ENCODE measurements at places on chromosomes 6 and 20. TPM values are rescaled to one million over a fixed set of nuclear protein-coding genes. Genes with fewer than 3 reads are reported as not detected.

DNA sequence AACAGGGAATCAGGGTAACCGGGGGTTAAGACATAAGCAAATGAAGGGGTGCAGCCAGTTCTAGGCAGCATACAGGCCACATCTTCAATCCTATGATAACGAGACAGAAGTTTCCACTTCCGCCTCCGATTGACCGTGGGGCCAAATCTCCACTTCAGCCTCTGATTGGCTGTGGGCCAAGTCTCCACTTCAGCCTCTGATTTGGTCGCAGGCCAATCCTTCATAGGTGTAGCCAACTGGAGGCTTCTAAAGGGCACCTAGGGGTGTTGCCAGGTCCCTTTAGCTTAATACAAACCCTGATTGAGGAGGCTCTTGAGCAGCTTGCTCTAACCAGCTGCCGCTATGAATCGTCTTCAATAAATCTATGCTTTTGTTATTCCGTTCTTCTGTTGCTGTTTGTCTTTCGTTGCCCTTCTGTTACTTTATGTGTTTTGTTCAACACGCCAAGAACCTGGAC, 2.1 kb upstream of the ERGIC3 start:
- H3K27me3 ChIP-seq = peaks cover 1% of the 10 kb centered on the region
- peaks cover 6% of the 10 kb centered on the region for H3K36me3 ChIP-seq
- H3K4me3 ChIP-seq = no peak overlapping the region
- DNase-seq = peak; percentile 70

DNA sequence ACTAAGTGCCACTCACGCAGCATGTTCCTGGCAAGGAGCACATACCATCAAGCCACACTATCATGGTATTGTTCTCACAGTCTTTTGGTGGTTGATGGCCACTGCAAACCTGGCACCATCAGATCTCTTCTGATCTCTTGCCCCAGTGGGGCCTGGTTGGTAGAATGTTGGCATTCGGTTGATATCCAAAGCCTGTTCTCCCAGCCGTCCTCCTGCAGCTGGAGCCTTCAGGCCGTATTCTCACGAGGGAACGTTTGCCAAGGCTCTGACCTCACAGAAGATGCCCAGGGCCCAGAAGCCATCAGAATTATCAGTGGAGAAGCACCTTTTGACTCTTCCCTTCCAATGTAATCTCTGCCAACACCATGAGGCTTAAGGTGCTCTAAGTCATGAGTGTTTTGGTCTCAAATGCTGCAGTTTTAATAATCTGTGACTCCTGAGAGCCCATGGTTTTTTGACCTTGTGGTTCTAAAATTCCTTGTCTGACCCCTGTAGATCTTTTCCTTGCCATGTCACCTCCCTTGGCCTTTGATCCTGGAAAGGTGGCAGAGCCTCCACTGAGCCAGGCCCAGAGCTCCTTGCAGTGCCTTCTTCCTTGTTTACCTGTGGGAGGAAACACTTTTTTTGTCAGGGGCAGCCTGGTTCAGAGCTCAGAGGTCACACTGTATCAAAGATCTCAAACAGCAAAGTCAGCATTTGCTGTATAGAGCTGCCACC, 27.8 kb downstream of the POFUT1 start:
- H3K4me1 ChIP-seq = peaks cover 41% of the 10 kb centered on the region
- peak overlapping the region; percentile 31 for H3K27ac ChIP-seq
- peaks cover 60% of the 10 kb centered on the region for H3K36me3 ChIP-seq

DNA sequence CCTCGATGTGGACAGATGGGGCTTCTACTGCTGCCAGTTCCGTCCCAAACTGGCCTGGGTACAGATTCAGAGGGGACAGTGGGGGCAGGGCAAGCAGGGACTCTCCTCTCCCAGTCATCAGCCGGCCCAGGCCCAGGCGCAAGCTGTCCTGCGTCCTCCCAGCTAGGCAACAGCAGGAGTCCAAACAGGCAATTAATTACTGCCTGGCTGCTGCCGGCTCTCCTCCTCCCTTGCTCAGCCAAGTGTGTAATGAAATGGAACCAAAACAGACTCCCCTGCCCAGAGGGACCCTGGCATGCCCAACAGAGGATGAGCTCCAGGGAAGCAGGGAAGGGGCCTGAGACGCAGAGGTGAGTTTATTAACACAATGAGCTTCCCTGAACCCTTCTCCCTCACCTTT, 17.8 kb upstream of the SLC32A1 start:
- DNase-seq = no peak
- no peaks in the 10 kb centered on the region for H3K4me1 ChIP-seq
- no peak overlapping the region for H3K27ac ChIP-seq
- H3K36me3 ChIP-seq = no peaks in the 10 kb centered on the region
- peaks cover 4% of the 10 kb centered on the region for H3K27me3 ChIP-seq
- H3K4me3 ChIP-seq = no peak overlapping the region

GRCh38 chr6:165060720-165061119, 248.7 kb downstream of the C6orf118 start:
- H3K27ac ChIP-seq = no peak overlapping the region
- H3K27me3 ChIP-seq = no peaks in the 10 kb centered on the region
- no peak overlapping the region for H3K4me3 ChIP-seq

- H3K27ac ChIP-seq = no peak overlapping the region
- DNase-seq = peak; percentile 79
- H3K4me3 ChIP-seq = no peak overlapping the region
- H3K4me1 ChIP-seq = peaks cover 3% of the 10 kb centered on the region
- H3K36me3 ChIP-seq = no peaks in the 10 kb centered on the region
These were observed 58.2 kb downstream of the DNAH8 start for GRCh38 chr6:38773338-38773737.

DNA sequence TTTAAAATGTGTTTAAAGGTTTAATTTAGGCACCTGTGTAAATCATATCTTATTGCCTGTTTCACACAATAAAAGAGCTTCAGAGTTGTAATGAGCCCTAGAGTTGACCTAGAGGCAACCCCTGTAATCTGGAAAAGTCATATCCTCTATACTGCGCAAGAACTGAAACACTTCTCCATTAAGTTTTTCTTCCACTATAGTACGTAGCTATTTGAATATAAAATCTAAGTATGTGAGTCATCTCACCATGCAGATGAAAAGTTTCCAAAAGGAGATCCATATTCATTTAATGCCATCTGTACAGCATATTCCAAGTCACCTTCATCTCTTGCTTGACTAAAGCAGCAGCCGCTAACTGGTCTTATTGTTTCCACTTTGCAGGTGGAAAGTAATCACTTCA, 26.0 kb upstream of the TAAR1 start:
- no peak for DNase-seq
- no peak overlapping the region for H3K4me3 ChIP-seq
- no peak overlapping the region for H3K27ac ChIP-seq
- no peaks in the 10 kb centered on the region for H3K36me3 ChIP-seq
- H3K4me1 ChIP-seq = no peaks in the 10 kb centered on the region

DNA sequence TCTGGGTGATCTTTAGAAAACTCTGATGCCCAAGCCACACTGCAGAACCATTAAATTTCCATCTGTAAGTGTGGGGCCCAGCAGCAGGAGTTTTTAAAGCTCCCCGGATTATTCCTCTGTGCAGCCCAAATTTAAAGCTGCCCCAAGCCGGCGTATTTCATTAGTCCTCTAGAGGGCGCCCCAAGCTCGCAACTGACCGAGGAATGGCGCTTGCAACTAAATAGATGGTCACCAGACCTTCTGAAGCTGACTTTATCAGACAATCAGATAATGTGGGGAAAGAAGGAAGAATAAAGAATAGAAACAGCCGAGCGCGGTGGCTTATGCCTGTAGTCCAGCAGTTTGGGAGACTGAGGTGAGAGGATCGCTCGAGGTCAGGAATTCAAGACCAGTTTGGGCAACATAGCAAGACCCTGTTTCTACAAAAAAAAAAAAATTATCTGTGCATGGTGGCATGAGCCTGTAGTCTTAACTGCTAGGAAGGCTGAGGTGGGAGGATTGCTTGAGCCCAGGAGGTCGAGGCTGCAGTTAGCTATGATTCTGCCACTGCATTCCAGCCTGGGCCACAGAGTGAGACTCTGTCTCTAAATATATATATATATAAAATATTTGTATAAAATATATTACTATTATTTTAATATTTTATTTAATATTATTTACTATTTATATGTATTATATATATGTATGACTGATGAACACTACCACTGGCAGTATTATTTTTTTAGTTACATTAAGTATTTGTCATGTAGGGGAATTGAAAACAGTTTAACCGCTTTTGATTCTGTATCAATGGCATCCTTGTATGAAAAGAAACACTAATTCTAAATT, 56.0 kb downstream of the OTOR start:
- H3K4me3 ChIP-seq = no peak overlapping the region
- H3K27ac ChIP-seq = no peak overlapping the region
- peaks cover 20% of the 10 kb centered on the region for H3K27me3 ChIP-seq
- H3K36me3 ChIP-seq = no peaks in the 10 kb centered on the region

DNA sequence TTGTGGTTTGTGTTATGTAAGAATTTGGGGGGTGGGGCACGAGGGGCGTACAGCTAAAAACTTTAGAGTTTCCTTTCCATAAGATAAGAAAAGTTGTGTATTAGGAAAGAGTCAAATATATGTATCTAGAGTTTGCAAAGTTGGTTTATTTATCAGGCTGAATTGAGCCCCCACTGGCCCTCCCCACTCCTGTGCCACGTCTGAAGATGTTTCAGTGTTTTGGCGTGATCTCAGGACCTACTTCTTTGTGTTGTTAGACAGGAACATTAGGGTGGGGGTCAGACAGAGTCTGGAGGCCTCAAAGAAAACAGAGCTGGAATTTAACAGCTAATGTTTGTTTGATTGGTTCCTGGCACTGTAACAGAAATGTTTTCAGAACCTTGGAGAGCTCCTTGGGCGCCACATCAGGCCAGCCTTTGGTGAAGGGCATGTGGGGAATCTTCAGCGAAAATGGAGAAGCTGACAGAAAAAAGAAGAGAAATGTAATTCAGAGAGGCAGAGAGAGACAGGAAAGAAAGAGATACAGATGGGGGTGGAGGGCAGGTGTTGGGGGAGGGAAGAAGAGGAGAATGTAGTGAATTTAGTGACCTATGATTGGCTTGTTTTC, 674 bp downstream of the NRSN1 start:
- no peak overlapping the region for H3K4me3 ChIP-seq
- peaks cover 2% of the 10 kb centered on the region for H3K4me1 ChIP-seq
- DNase-seq = peak; percentile 80
- peaks cover 7% of the 10 kb centered on the region for H3K27me3 ChIP-seq
- H3K36me3 ChIP-seq = no peaks in the 10 kb centered on the region
- H3K27ac ChIP-seq = no peak overlapping the region

DNA sequence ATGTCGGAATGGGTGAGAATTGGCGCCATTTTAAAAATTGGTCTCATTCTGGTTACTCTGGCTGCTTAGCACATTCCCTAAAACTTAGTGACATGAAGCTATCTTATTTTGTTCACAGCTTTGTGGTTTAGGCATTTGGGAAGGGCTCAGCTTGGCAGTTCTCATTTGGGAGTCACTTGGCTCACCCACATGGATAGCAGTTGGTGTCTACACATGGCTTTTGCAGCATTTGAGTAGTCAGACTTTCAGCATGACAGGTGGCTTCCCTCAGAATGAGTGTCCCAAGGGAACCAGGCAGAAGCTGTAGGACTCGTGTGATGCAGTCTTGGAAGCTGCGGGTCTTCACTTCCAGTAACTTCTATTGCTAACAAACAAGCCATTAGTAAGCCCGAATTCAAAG, 64.6 kb downstream of the UST start:
- H3K4me3 ChIP-seq = no peak overlapping the region
- H3K4me1 ChIP-seq = no peaks in the 10 kb centered on the region
- no peak for DNase-seq

- no peak overlapping the region for H3K27ac ChIP-seq
- no peak for DNase-seq
- no peaks in the 10 kb centered on the region for H3K27me3 ChIP-seq
- H3K36me3 ChIP-seq = no peaks in the 10 kb centered on the region
- no peak overlapping the region for H3K4me3 ChIP-seq
- no peaks in the 10 kb centered on the region for H3K4me1 ChIP-seq
These were observed 908.0 kb downstream of the QKI start for GRCh38 chr6:164322533-164322932.

GRCh38 chr6:162421004-162421403, 306.6 kb downstream of the PRKN start:
- H3K27ac ChIP-seq = no peak overlapping the region
- no peaks in the 10 kb centered on the region for H3K36me3 ChIP-seq
- H3K4me3 ChIP-seq = no peak overlapping the region
- H3K4me1 ChIP-seq = no peaks in the 10 kb centered on the region
- H3K27me3 ChIP-seq = no peaks in the 10 kb centered on the region

DNA sequence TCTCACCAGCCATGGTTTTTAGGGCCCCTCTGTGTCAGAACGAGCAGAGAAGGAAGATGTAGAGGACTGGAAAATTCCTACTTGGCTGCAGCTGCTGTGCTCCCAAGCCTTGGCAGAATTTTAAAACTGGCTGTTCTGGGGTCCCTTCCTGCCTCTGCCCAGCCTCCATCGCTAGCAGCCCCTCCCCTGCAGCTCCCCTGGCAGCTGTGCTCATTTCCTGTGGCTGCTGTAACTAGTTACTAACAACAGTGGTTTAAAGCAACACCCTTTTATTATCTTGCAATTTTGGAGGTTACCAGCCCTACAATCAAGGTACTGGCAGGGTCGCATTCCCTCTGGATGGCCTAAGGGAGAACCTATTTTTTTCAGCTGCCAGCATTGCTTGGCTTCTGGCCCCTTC, 3.7 kb upstream of the CST11 start:
- peaks cover 13% of the 10 kb centered on the region for H3K4me1 ChIP-seq
- DNase-seq = no peak
- H3K27ac ChIP-seq = no peak overlapping the region
- H3K4me3 ChIP-seq = no peak overlapping the region

DNA sequence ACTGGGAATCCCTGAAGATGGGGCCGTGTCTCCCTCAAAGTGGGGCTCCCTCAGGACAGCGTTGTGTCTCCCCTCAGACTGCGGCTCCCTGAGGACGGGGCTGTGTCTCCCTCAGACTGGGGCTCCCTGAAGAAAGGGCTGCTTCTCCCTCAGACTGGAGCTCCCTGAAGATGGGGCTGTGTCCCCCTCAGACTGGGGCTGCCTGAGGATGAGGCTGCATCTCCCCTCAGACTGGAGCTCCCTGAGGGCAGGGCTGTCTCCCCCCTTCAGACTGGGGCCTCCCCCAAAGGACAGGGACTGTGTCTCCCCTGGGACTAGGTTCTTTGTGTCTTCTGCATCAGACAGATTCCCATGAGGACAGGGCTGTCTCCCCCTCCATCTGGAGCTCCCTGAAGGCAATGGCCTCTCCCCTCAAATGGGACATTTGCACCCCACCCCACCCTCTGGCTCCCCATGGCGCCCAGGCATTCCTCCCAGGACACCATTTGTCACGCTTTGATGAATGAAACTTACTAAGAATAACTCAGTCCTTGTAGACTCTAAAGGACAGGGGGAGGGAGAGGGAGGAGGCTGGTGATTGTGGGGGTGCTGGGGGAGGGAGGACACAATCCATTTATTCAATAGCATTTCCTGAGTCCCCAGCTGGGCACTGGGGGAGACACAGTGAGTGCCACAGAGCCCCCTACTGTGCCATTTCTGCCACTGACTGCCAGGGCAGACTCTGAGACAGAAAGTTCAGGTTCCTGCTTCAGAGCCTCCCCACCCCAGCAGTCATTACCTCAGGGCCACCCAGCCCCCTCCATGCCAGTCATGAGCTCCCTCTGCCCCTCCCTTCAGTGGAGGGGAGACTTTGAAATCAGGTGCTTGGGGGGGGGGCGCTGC, 122.4 kb downstream of the MRPL14 start:
- H3K27me3 ChIP-seq = peaks cover 38% of the 10 kb centered on the region
- no peak for DNase-seq
- no peak overlapping the region for H3K4me3 ChIP-seq
- H3K27ac ChIP-seq = no peak overlapping the region

- H3K4me1 ChIP-seq = peaks cover 12% of the 10 kb centered on the region
- H3K36me3 ChIP-seq = peaks cover 83% of the 10 kb centered on the region
- no peak overlapping the region for H3K4me3 ChIP-seq
- DNase-seq = no peak
These were observed 25.6 kb upstream of the FAM83D start for GRCh38 chr20:38900606-38901005.

Gene LY86
- total RNA-seq = 1.2 TPM

Gene CRISP2
- not detected for total RNA-seq

Gene PDYN
- total RNA-seq = not detected

Gene MSH5
- 87.8 TPM for total RNA-seq

Gene CUTA
- 124 TPM for total RNA-seq

Gene LHFPL5
- total RNA-seq = not detected
